Endothelial cell of umbilical vein (primary cell): ENCODE measurements at places on chromosomes 16 and 17.
A peak's percentile ranks its signal among the peaks of the same experiment; 100 is the strongest.

DNA sequence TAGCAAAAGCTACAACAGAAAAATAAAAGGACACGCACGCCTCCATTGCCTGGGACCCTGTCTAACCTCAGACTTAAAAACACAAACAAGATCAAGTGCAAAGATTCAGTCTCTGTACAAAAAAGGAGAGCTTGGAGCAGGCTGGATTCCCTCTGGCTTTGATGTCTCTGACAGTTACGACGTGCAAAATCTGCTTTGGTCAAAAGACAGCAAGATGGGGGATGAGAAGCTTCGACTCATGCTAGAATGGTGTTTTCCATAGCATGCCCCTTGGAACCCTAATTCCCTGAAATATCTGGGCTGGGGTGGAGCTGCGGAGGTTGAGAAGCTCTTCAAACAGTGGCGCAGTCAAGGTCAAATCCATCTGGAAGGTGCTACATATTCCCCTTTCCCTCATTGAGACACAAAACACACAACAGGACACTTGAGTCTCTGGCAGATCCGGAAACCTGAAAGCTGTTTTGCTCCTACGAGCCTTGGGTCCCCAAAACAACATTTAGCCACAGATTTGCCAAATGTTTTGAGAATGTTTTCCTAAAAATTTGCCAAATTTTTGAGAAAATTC lies 9.1 kb downstream of the MYH11 start:
- DNase-seq, result no peak

- no peak for DNase-seq
Observed at GRCh38 chr17:78716292-78716691, 65.8 kb downstream of the CYTH1 start.

GRCh38 chr16:2142942-2143877 lies 5.2 kb upstream of the RAB26 start:
- DNase-seq, result no peak

DNA sequence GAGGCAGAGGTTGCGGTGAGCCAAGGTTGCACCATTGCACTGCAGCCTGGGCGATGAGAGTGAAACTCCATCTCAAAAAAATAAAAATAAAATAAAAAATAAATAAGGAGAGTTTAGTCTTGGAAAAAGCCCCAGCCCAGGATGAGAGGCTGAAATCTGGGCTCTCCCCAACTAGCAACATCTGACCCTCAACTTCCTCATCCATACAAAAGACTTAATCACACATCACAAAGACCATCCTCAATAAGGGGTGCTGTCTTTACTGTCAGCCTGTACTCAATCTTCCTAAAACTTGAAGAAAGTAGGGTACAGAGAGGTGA lies 11.4 kb upstream of the SLC4A1 start:
- no peak for DNase-seq

GRCh38 chr17:82592767-82593589 lies 55.3 kb downstream of the WDR45B start:
- DNase-seq, result peak; percentile 73

DNA sequence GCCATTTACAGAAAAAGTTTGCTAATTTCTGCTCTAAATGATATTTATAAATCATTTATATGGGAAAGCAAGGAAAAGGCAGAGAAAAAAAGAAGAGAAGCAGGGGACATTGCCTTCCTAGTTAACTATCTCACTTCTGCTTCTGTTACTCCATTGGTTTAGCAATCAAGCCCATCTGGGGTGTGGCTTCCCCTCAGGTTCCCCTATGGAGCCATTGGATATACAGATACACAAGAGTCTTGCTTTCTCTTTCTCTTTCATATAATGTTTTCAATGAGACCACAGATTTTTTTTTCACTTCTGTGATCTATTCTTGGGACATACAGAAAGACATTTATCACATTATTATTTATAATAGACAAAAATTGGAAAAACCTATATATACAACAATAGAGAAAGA lies 105.6 kb upstream of the TOM1L1 start:
- no peak for DNase-seq

- no peak for DNase-seq
Observed at GRCh38 chr17:74274060-74274708, at the start of gene DNAI2. DNAI2 (plus strand) TSS chr17:74274234; CDS start chr17:74281818, 7,584 bp downstream.

DNA sequence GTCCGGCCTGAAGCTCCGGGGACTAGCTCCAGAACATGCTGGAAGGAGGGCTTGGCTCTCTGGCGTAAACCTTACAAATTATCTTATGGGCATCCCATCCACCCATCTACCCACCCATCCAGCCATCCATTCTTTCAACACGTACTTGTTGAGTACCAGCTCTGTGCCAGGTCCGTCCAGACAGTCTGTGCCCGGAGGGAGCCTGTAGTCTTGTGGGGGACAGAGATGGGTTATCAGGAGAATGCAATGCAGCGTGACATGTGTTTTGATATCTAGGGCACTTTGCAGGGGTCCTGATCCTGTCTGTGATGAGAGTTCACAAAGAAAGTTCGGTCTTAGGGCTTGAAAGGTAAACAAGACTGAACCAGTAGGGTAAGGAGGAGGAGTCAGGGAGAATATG lies 4.1 kb upstream of the SLC13A2 start:
- DNase-seq, result no peak

- no peak for DNase-seq
Observed at GRCh38 chr17:28712032-28712704, 480 bp upstream of the PROCA1 start.

DNA sequence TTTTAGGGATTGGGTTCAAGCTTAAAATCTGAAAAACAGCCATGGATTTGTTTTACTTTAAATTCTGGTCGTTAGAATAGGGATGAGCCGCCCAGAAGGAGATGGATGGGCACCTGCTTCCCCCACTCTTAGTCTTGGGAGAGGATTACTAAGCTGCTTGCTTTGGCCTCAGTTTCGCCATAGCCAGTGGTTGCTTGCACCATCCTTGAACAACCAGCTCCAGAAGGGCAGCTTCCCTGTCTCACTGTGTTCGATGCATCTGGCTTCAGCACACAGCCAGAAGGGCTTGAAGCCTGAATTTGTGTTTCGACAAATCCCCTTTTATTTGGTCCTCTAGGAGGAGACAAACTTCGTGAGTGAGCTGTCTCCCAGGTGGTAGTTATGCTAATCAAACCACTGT lies 7.1 kb downstream of the CYB5D2 start:
- DNase-seq, result no peak

DNA sequence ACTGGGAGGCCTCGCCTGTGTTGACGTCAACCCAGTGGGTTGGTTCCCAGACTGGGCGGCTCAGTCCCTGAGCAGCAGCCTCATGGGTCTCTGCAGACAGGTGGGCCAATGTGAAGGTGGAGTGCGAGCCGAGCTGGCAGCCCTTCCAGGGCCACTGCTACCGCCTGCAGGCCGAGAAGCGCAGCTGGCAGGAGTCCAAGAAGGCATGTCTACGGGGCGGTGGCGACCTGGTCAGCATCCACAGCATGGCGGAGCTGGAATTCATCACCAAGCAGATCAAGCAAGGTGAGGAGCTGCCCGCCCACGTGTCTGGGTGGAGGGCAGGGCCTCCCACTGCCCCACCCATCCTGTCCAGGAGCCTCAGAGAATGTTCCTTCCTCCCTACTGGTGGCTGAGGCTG lies 44.1 kb downstream of the MRC2 start:
- no peak for DNase-seq

- DNase-seq, result no peak
Observed at GRCh38 chr17:11122908-11123307, 118.1 kb upstream of the SHISA6 start.

GRCh38 chr16:27458258-27458657 lies 56.3 kb downstream of the IL21R start:
- DNase-seq, result no peak

GRCh38 chr17:73343168-73343634 lies 31.4 kb upstream of the CDC42EP4 start:
- DNase-seq, result no peak

- no peak for DNase-seq
Observed at GRCh38 chr16:72043058-72043457, 11.2 kb upstream of the HP start.

- DNase-seq, result no peak
Observed at GRCh38 chr16:28981517-28981916, 3.3 kb upstream of the LAT start.

DNA sequence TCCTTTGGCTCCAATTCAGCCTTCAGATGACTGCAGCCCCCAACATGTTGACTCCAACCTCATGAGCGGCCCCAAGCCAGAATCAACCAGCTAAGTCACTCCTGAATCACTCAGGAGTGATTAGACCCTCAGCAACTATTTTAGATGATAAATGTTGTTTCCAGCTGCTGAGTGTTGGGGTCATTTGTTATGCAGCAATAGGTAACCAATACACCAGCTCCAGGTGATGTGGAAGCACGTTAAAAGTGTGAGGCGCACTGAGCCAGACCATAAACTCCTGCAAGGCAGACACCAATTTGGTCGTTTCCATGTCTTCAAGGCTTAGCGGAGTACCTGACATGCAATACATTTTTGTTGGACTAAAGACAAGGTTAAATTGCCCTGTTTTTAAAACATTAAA lies 17.5 kb downstream of the COQ7 start:
- no peak for DNase-seq

GRCh38 chr17:54944796-54945195 lies 23.7 kb downstream of the COX11 start:
- no peak for DNase-seq

- no peak for DNase-seq
Observed at GRCh38 chr16:26791169-26791568, 275.6 kb upstream of the C16orf82 start.

DNA sequence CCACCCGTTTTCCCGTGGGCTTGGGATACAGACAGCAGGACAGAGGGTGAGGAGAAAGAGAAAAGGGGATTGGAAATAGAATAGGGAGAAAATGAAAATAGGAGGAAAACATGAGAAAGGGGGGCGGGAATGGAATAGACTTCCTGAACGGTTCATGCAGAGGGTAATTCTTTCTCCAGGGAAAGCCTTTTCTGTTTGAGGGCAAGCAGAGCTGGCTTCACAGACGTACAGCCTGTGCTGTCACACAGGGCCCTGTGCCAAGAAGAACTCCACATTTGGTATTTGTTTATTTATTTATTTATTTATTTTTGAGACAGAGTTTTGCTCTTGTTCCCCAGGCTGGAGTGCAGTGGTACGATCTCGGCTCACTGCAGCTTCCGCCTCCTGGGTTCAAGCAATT lies 12.0 kb downstream of the MILR1 start:
- peak; percentile 70 for DNase-seq

GRCh38 chr17:79968116-79968515 lies 67.6 kb downstream of the TBC1D16 start:
- DNase-seq, result no peak

DNA sequence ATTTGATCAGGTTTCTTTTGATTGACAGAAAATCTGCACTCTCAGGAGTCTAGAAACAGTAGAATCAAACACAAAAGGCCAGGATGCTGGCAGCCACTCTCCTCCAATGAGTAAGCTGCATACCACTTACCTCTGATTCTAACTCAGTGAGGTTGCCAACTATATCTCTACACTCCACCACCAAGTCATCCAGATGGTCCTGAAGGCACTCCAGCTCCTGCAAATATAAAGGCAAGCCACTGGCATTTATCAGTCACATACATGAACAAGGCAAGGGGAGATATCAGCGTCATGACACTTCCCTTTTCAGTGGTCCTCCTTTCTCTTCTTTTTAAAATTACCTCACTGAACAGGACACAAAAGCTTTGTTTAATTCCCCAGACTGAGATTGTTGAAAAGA lies 53.1 kb upstream of the CLEC18B start:
- no peak for DNase-seq

- DNase-seq, result peak; percentile 7
Observed at GRCh38 chr17:43085474-43085873, 39.7 kb downstream of the BRCA1 start.

DNA sequence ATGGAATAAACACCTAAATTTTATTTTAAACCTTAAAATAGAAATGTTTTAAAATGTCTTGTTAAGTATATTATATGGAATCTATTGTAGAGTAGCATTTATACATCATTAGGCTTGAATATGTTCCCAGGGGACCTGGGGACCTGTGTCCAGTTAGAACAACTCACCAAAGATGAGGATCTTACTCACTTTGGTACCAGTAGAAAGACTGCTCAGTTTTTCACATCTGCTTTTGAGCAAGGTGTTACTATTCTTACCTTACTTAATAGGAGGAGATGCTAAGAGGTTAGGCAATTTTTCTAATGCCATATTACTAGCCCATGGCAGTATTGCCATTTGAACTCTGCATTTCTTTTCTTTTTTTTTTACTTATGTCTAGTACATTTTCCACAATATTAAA lies 14.7 kb downstream of the STXBP4 start:
- no peak for DNase-seq

GRCh38 chr17:17413215-17413792 lies 63.5 kb upstream of the MED9 start:
- no peak for DNase-seq

DNA sequence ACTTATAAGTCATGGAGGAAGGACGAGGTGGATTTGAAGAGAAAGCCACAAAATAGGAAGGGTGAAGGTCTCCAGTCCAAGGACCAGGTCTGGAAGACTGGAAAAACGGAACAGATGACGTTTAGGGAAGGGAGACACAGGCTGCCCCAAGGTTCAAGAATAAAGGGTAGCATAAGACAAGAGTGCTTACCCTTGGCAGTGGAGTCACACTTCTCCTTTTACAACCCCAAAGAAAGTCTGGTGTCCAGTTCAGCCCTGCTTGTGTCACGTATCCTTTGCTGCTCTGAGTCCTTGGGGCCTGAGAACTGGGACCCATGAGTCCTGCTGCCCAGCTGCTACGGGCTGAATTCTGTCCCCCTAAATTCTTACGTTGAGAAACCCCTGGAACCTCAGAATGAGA lies 13.0 kb upstream of the GGA2 start:
- no peak for DNase-seq

DNA sequence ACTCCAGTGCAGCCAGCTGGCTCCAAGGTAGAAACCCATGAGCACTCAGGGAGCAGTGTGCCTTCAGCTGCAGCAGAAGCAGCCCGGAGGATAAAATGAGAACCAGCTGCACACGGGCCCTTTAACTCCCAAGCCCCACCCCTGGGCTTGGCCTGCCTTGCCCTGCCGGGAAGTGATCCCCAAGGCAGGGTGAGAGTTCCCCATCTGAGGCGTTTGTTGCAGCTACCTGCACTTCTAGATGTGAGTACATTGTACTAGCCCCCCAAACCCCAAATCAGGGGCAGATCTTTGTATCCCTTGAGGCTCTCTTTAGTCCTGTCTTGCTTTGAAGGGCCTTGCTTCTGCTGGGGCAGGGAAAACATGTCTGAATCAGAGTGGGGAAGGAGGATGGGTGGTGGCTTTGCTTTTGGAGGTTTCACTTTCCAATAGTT lies at the start of gene MVP:
Gene MVP (plus strand): TSS at position 192 of the 431 bp plus-strand sequence. CDS start 10,088 bp downstream, outside the sequence.
- peak; percentile 42 for DNase-seq

- no peak for DNase-seq
Observed at GRCh38 chr17:59349178-59349577, 17.7 kb downstream of the YPEL2 start.

GRCh38 chr16:31092330-31092729 lies 2.3 kb downstream of the VKORC1 start:
- no peak for DNase-seq
